Inflammatory macrophage (primary cell): ENCODE measurements at places on chromosomes 16 and 17.

GRCh38 chr17:19943599-19943998 is 34.0 kb downstream of the AKAP10 start:
- DNase-seq = no peak

GRCh38 chr16:49876716-49877129 is 20.8 kb upstream of the ZNF423 start:
- peak; percentile 39 for DNase-seq

DNA sequence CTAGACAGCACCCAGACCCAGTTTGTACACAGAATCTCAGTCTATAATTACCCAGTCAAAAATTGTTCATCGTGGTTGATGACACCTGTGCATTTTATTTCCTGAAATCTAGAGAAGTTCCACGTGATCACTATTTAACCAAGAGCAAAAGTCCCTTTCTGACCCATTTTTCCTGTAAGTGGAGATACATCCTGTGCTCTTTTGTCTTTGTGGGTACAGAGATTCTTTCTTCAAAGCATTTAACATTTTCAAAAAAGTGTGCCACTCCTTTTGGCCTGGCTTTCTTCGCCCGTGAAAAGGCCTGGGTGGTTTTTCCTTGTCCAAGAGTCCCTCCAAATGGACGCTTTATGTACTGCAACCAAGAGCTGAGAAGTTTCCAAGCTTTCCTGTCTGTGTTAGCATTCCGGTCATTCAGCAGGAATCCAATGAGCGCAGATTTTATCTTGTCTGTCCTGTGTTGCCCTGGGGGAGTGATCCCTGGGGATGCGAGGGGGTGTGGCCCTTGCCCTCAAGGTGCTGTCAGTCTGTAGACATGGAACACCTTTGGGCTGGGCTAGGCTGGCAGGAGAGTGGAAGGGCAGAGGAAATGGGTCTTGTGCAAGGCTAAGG is 161.1 kb upstream of the CACNG5 start:
- peak; percentile 49 for DNase-seq

GRCh38 chr16:58847902-58848661 is 114.0 kb upstream of the GOT2 start:
- no peak for DNase-seq

DNA sequence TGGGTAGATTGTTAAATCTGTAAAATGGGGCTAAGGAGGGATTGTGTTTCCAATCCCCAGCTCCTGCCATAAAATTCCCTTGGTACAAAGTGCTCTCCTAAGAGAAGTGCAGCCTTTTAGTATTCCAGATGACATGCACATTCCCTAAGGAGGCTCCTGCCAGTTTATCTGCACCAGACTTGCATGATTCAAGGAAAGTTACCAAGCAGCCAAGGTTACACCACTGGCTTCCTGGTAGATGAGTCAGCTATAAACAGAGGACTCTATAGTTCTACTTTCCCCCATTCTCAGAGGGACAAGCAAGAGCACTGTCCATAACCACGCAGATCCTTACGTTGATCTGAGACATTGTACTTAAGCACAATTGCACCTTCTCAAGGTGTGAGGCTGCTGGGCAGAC is 1.9 kb downstream of the CALB2 start:
- no peak for DNase-seq

- DNase-seq = no peak
These were observed 681.4 kb downstream of the CDH11 start for GRCh38 chr16:64440421-64440831.

DNA sequence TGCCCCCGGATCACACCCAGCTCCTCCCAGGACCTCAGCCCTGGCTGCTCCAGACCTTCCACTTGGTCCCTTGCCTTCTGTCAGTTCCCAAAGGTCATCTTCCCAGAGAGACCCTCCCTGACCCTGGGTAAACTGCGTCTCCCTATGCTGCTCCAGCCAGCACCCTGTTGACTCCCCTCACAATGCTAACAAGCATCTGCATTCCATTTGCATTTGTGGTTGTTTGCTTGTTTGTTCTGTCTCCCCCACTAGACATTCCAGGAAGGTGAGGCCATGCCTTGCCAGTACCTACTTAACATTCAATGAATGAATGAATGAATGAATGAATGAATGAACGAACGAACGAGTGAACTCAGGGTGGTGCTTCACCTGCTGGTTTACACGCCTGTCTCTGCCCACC is 171.2 kb downstream of the WSCD1 start:
- DNase-seq = no peak

GRCh38 chr17:13337864-13338371 is 263.8 kb downstream of the HS3ST3A1 start:
- peak; percentile 40 for DNase-seq

DNA sequence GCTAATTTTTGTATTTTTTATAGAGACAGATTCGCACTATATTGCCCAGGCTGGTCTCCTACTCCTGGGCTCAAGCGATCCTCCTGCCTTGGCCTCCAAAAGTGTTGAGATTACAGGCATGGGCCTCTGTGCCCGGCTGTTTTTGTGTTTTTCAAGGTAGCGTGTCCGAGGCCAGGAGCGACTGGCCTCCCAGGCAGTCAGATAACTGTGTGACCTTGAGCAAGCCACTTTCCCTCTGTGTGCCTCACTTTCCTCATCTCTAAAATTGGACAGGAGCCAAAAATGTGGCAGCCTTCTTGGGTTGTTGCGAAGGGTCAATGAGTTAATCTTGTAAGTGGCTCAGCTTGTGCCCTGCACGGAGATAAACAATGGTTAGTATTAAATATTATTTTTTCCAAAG is 2.4 kb downstream of the ABCC1 start:
- DNase-seq = no peak

- peak; percentile 59 for DNase-seq
These were observed 1.7 kb downstream of the KANSL1 start for GRCh38 chr17:46191322-46192188.

DNA sequence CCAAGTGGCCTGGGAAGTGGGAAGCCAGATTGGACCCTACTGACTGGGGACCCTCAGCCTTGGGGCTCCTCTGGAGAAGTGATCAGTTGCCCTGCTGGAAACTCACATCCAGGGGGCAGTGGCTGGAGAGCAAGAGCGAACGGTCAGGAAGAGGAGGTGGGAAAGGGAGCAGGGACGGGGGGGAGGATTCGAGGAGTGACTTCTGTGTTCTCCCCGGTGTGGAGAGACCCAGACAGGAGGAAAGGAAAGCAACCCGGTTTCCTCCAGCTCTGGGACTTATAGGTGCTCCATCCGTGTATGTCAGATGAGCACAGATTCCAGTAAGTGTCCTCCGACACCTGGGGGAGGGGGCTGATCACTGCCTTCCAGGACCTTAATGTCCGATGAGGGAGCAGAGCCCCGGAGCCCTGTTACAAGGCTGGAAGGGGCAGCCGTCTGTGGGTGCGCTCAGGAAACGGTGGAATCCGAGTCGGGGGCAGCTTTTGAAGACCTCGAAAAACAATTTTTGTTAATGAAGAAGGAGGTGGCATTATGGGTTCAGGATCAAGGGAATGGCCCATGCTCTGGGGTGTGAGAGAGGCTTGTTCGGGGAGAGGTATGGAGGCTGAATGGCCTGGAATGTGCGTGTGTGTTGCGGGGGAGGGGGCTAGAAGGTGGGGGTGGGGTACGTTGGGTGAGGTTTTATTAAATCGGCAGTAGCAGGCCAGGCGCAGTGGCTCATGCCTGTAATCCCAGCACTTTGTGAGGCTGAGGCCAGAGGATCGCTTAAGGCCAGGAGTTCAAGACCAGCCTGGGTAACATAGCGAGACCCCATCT is 34.8 kb upstream of the NDRG4 start:
- no peak for DNase-seq

GRCh38 chr16:1912215-1912543 is 6.0 kb downstream of the HS3ST6 start:
- DNase-seq = no peak

- DNase-seq = no peak
These were observed at the start of gene CRHR1 for GRCh38 chr17:45784293-45784740. Gene CRHR1, plus strand, starts transcription at chr17:45784320. Its CDS starts 225 bp downstream, at chr17:45784545.

GRCh38 chr17:20279631-20280030 is 187.7 kb downstream of the LGALS9B start:
- DNase-seq = no peak

GRCh38 chr16:87550495-87550961 is 51.8 kb upstream of the JPH3 start:
- no peak for DNase-seq

GRCh38 chr17:64269687-64270649 is 6.9 kb upstream of the TEX2 start:
- DNase-seq = no peak

DNA sequence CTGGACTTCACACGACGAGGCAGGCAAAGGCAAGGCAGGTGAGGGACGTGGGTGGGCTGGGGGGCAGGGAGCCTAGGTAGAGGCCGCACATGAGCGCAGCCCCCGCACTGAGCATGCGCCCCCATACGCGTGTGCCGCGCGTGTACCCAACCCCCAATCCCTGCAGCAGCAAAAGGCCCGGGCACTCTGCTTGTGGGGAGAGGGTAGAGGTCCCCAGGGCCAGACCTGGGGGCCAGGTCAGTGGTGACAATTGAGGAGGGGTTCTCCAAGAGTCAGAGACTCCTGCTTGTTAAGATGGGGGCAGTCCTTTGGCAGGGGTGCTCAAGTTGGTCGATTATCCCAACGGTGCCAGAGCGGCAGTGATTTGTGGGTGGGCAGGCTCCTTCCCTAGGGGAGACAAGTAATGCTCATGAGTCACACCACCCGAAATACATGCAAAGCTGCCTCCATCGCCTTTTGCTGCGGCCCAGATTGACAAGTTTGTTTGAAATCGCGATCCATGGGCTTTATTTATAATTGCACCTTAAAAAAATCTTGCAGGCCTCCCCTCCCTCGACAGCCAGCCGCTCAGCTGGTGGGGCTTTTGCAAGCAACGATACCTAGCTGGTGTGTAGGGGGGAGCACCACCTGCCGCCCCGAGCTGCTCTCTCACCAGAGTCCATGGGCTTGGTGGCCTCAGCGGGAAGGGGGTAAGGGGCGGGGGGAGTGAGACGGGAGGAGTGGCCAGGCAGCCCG is 1.1 kb upstream of the GIT1 start:
- DNase-seq = peak; percentile 71

- no peak for DNase-seq
These were observed 30.8 kb downstream of the GINS2 start for GRCh38 chr16:85657996-85658395.

- DNase-seq = no peak
These were observed 184.4 kb upstream of the HS3ST3A1 start for GRCh38 chr17:13785981-13786598.
